ENCODE measurements at places on chromosomes 7 and 10. TPM values are rescaled to one million over a fixed set of nuclear protein-coding genes. Genes with fewer than 3 reads are reported as not detected.

The CCDC172 gene
- polyA plus RNA-seq: not detected

The HIBADH gene
- polyA plus RNA-seq: 74.1 TPM

GRCh38 chr10:59991661-59992060, 85.3 kb upstream of the CCDC6 start:
- no peak for DNase-seq

- DNase-seq: no peak
Observed at GRCh38 chr10:31130406-31130805, 98.7 kb upstream of the ZNF438 start.

DNA sequence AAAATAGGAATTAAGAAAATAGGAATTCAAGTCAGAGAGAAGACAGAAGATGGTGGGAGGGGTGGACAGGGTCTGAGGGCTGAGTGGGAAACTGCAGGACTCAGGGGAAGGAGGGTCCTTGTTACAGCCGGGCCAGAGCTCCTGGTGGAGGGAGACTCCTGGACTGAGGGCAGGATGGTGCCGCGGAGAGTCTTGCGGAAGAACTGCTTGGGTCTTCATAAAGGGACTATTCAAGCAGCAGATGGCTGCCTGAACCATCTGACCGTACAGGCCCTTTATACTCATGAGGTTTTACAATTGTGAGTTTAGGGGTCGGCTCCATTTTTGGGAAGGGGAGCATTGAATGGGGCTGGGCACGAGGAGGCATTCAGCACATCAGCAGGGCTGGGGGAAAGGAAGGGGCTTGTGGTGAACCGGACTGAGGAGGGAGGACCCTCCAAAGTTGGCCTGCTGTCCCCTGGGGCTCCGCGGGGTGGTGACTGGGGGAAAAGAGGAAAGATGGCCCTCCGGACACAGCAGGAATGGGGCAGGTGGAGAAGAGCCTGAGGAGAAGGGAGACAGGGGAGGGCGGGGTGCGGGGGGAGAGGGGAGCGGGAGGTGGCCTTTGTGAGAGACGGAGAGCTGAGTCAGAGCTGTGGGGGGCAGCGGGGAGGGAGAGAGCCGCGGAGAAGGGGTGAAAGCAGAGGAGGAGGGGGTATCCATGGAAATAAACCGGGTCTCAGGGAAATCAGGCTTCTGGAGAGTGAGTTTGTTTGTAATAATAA, 1.5 kb downstream of the FAM131B start:
- no peak for DNase-seq
